Left kidney (tissue), 8 donors: ENCODE measurements at places on chromosomes 3 and 15. TPM values are rescaled to one million over a fixed set of nuclear protein-coding genes. Genes with fewer than 3 reads are reported as not detected.

- DNase-seq, result no peak
These were observed 68.8 kb downstream of the PLOD2 start for GRCh38 chr3:146092230-146092629.

- DNase-seq, result no peak
These were observed 48.7 kb downstream of the RHCG start for GRCh38 chr15:89447676-89448075.

- DNase-seq, result no peak
These were observed 36.9 kb downstream of the PLSCR1 start for GRCh38 chr3:146507331-146508120.

RYR3 gene
- polyA plus RNA-seq, result 16.9 TPM

CCRL2 gene
- 1.2 TPM for polyA plus RNA-seq
